Lower leg skin (tissue), 4 donors: ENCODE measurements at places on chromosomes 3 and 15. TPM values are rescaled to one million over a fixed set of nuclear protein-coding genes. Genes with fewer than 3 reads are reported as not detected.

Gene TRIM42
- not detected for total RNA-seq

Gene INSYN1
- 35.7 TPM for total RNA-seq

DNA sequence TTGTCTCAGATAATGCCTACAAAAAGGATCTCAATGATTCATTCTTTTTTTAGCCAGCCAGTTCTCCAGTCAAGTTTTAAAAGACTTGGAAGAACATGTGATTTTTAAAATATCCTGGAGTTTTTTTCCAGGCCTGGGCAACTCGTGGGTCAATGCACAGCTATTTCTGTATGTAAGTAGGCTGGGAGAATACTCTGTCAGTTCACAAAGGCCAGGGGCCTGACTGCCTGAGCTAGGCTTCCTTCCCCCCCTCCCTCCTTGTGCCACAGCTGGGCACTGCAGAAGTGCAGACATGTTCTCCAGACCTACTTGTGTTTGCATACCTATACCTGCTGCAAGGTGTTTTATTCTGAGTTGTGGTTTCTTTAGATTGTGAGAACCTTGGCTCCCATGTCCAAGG is 43.7 kb downstream of the CTDSPL start:
- DNase-seq = no peak

- no peak for DNase-seq
Measured at GRCh38 chr3:6242104-6242503, 618.8 kb upstream of the GRM7 start.

DNA sequence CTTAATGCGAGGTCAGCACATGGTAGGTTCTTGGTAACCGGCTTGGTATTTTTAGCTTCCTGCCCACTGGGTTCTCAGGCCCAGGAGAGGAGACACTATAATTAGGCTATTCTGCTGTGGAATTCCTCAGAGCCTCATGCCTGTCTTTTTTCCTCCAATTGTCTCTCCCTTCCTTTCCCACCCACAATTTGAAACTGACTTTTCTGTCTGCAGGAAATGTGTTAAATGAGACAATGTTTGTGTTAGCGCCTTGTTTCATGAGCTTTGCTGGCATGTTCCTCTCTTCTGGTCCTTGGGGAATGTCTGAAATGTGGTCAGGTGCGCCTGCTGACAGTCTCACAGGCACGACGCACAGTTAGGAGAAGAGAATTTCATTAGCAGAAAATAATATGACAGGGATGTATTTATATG is 223.6 kb upstream of the CTNNB1 start:
- DNase-seq = no peak

DNA sequence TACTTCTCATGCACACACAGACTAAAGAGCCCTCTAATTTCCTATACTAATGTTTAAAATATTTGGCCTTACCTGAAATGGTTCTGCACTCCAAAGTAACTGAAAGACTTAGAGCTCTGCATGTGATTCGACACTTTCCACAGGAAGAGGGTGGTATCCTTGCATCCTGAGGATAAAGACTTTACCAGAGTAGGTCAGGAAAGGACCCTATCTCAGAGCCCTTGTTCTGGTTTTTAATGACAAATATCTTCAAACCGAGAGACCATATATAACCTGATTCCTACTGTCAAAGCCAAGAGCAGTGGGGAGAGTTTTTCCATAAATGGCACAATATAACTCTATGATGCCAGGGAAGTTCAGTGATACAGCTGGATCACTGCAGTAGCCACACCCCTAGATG is at the start of gene GP5:
TSS of gene GP5 (minus strand) at position 101 of the 400 bp plus-strand sequence. CDS start 984 bp downstream, outside the sequence.
- DNase-seq = no peak

DNA sequence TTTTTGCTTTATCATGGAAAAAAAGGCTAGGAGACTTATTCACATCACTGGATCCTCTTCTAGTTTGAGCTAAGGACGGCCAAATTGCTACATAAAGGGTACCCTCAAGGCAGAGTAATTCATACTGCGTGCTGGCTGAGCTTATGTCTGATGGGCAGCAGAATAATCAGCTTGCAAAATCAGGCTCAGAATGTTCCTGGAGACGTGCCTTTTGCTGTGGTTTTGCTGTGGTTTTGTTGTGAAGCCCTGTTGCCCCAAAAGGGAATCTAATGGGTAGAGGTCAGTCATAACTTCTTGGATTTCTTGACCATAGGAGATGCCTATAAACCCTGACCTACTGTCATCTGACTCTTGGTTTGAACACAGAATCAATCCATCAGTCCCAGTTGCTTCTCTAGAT is 189.9 kb downstream of the SOX2 start:
- DNase-seq = no peak
